ENCODE measurements at places on chromosomes 1 and 21.

DNA sequence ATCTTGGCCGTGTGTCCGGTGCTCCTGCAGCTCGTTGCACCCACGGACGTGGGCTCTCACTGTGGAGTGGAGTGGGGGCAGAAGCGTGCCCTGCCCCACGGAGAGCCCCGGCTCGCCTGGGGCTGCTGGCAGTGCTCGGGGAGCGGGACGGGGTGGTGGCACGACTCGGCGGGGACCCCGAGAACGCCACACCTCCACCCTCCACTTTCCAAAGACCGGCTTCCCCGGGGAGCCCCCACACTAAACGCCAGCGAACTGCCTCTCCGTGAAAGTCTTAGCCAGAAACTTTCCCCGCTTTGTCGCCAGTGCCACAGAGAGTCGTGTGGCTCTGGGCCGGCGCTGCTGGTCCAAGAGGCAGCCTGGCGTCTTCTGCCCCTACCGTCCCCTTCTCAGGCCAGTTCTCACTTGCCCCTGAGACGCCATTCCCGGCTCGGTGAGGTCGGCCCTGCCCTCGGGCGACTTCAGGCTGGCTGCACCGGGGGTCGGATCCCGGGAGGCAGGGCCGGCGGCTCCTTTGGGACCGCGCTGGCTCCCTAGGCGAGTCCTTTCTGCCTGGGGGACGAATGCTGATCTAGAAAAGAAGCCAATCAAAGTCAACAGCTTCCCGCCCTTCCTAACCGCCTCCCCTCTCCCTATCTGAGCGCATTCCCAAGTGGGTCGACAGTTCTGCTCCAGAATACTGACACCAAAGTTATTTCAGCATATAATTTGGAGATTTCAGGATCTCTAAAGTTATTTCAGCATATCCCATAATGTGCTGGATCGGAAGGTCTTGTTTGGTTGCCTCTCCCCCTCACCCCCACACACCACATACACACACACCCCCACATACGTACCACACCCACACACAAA is 2.6 kb upstream of the SAMD13 start:
- DNase-seq, result peak; percentile 71

DNA sequence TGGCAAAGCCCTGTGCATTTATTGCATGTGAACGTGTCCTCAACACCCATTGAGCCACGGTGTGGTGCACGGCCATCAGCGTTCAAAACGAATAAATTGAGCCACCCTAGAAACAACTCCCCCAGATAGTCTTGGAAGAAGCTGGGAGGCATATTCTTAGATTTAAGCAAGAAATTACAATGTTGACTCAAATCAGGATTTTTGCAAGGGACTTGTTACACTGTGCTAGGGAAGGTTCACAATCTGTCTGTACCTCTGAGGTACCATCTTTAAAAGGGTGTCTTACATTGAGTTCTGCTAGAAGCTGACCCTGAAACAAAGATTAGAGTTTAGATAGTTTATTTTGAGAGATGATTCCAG is 16.2 kb downstream of the CD247 start:
- DNase-seq, result no peak

- no peak for DNase-seq
Observed at GRCh38 chr1:8378178-8378577, 60.3 kb downstream of the SLC45A1 start.

DNA sequence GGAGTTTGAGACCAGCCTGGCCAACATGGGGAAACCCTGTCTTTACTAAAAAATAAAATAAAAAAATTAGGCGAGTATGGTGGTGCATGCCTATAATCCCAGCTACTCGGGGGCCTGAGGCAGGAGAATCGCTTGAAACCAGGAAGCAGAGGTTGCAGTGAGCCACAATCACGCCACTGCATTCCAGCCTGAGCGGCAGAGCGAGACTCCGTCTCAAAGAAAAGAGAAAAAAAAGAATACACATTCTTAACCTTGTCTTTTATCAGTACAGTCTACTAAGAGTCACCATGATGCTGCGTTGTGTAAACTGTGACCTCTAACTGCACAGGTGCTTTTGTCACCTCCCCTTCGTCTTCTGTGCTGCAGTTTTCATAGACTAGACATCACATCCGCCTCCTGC is 37.2 kb downstream of the PCNT start:
- no peak for DNase-seq

GRCh38 chr1:20729990-20730689 is 2.4 kb downstream of the SH2D5 start:
- no peak for DNase-seq

GRCh38 chr1:24389231-24389678 is 24.3 kb downstream of the STPG1 start:
- no peak for DNase-seq

DNA sequence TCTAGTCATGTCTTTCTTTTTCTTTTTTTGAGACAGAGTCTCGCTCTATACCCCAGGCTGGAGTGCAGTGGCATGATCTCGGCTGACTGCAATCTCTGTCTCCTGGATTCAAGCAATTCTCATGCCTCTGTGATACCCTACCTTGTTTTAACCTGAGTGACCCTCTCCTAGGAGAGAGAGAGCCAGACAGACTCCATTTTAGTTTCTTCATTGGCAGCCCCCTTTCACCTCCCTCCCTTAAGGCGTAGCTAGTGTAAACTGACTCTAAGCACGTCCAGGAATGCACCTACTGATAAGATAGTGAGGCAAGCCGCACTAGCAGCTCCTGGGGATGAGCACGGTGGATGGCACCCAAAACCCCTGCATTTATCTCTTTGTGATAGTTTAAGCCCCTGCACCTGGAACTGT is 5.2 kb upstream of the PKNOX1 start:
- no peak for DNase-seq

- DNase-seq, result no peak
Observed at GRCh38 chr1:208223136-208223535, 21.0 kb downstream of the PLXNA2 start.

DNA sequence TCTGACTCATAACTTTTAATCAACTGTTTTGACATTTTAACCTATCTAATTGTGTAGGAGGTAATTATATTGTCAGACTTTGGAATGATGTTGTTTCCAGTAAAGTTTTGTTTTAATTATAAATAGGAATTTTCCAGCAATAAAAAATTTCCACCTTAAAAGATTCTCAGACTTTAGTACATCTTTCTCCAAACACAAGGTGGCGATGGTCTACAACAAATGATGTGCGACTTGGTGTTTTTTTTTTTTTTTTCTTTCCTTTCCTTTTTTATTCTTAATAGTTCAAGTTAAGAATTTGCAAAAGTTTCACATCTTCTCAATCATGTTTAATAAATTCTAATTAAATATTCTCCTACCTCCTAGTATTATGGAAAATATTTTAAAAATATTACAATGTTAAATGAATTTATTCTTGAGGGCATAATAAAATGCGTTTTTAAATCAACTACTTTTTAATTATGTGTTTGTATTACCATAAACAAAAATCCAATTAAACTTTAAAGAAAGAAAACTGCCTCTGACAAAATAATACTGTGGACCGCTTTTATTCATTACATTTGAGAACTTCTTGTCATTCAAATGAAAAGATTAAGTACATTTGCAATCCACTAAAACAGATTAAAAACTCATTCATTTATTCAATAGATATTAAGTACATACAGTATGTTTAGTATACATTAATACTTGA is 4.4 kb upstream of the ADAMTS1 start:
- no peak for DNase-seq

GRCh38 chr1:222697203-222697602 is 15.1 kb downstream of the AIDA start:
- DNase-seq, result no peak

- DNase-seq, result no peak
Observed at GRCh38 chr1:30664103-30664755, 59.2 kb downstream of the MATN1 start.

DNA sequence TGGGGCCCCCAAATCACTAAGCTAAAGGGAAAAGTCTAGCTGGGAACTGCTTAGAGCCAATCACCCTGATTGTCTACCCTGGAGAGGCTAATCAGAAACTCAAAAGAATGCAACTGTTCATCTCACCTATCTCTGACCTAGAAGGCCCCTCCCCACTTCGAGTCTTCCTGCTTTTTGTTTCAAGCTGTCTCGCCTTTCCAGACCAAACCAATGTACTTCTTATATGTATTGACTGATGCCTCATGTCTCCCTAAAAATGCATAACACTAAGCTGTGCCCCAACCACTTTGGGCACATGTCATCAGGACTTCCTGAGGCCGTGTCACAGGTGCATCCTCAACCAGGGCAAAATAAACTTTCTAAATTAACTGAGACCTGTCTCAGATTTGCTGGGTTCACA is 209.5 kb downstream of the APP start:
- no peak for DNase-seq

GRCh38 chr21:35020902-35021301 is 28.2 kb downstream of the RUNX1 start:
- DNase-seq, result no peak

GRCh38 chr1:112061901-112062320 is 72.4 kb upstream of the KCND3 start:
- no peak for DNase-seq

DNA sequence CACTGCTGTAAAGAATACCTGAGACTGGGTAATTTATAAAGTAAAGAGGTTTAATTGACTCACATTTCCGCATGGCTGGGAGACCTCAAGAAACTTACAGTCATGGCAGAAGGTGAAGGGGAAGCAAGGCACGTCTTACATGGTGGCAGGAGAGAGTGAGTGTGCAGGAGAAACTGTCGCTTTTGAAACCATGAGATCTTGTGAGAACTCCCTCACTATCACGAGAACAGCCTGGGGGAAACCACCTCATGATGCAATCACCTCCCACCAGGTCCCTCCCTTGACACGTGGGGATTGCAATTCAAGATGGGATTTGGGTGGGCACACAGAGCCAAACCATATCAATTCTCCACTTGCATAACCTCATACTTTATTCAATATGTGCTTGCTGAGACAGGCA is 76.6 kb downstream of the GIPC2 start:
- no peak for DNase-seq

GRCh38 chr1:96075704-96076455 is 645.7 kb upstream of the PTBP2 start:
- no peak for DNase-seq

DNA sequence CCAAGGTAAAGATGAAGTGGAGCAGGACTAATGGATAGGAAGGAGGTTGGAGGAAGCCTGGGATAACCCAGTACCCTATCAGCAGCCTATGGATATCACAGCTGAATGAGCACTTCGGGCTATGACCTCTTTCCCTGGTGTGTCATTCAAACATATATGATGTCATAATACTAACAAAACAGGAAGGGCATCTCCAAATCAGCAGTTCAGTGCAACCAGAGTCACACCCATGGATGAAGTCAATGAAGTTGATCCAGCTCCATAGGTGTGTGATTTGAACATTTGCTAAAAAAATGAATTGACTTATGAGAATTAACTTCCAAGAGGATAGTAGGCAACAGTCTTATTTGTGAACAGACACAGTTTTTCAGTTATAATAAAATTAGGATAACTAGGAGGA is 1.7 kb upstream of the C1orf116 start:
- DNase-seq, result no peak

GRCh38 chr1:91712981-91713841 is 172.7 kb downstream of the TGFBR3 start:
- DNase-seq, result no peak

GRCh38 chr1:173355281-173356031 is 121.7 kb upstream of the PRDX6 start:
- DNase-seq, result no peak

DNA sequence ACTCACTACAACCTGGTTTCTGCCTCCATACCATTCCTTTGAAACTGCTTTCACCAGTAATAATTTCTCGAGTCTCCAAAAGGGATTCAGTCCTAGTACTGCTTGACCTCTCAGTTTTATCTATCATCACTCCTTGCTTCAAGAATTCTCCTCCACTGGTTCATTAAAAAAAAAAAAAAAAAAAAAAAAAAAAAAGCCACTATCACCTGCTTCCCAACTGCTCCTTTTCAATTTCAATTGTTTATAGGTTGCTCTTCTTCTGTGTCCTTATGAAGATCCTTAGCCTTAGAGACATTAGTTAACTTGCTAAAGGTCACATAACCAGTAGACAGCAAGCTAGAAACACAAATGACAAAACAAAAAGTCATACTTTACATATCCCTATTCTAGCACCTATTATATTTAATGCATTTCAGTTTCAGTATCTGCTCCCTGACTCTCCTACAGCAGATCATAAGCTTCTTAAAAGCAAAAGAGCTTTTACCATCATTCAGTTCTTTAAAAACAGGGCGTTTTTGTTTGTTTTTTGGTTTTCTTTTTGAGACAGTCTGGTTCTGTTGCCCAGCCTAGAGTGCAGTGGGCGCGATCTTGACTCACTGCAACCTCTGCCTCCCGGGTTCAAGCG is 7.1 kb downstream of the NRDC start:
- DNase-seq, result no peak

DNA sequence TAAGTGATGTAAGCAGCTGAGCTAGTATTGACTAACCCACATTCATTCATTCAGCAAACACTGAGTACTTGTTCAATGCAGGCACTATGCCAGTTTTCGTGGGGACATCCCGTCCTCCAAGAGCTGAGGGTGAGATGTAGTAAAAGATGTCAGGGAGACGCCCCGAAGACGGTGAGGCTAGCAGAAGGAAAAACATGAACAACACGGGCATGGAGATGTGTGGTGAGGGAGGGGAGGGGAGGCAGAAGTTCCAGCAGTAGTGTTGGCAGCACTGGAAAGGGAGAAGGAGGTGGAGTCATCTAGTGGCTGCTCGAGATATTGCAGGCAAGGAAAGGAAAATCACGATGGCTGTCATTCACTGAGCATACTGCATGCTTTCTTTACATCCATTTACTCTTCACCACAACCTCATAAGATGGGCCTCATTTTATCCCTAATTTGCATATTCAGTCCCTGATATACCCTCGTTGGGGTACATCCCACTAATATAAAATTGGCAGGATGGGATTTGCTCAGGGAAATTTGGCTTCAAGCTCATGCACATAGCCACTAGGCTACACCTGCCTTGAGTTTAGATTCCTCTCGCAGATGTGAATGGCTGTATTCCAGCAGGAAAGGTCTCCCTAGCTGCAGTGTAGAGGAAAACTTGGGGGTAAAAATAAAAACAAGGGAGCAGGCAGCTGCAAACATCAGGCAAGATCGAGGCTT is 14.5 kb downstream of the PDZK1IP1 start:
- DNase-seq, result peak; percentile 78

DNA sequence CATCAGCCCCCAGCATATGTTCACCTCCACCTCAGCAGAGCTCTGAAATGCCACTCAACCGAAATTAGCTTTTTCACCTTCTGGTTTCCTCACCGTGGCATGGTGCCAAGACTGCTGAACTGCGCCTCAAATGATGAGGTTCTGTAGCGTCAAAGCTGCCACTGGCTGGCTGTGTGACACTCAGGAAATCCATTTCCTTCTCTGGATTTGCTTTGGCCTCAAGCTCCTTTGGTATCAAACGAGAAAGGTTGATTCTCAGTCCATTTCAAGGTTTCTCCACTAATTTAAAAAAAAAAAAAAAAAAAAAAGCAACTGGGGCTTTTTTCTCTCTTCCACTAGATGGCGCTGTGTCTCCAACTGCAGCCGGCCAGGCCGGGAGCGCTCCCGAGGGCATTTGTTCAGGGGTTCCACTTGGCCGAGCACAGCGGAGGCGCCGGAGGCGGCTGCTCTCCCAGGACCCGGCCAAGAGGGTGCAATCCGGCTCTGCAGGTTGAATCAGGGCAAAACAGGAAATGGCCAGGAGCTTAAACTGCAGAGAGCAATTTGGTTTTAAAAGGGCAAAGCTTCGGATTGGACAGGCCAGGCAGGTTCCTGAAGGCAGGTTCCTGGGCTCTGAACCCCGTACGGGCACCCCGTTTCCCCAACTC is 26.5 kb upstream of the PLA2G2C start:
- no peak for DNase-seq

Data from hippocampal formation (tissue), 2 donors.